ENCODE measurements at places on chromosomes 11 and 22.

GRCh38 chr11:47010179-47010578, 73.6 kb downstream of the CSTPP1 start:
- DNase-seq, result no peak

GRCh38 chr11:86818462-86819192, 18.3 kb downstream of the PRSS23 start:
- DNase-seq, result no peak

- no peak for DNase-seq
These were observed 555.9 kb downstream of the INSC start for GRCh38 chr11:15670520-15671070.

GRCh38 chr11:14725150-14725549, 81.5 kb downstream of the PDE3B start:
- DNase-seq, result no peak

DNA sequence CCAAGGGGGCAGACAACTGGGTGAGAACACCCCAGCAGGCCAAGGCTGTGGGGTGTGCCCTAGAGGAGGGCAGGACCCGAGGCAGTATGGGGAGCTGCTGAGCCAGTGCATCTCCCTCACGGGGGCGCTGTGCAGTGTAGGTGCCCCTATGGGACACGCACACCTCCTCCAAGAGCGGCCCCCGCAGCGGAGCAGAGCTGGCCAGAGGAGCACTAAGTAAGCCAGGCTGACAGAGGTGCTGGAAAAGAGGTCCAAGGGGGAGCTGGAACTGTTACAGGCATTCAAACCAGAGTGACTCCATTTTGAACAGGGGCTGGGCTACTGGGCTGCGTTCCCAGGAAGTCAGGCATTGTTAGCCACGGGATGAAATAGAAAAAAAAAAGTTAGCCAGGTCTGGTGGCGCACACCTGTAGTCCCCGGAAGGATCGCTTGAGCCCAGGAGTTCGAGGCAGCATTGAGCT, 41.8 kb downstream of the TST start:
- peak; percentile 67 for DNase-seq

GRCh38 chr22:30763815-30764673, 69.4 kb downstream of the OSBP2 start:
- no peak for DNase-seq

GRCh38 chr22:37662039-37662438, 3.5 kb downstream of the PDXP start:
- no peak for DNase-seq

DNA sequence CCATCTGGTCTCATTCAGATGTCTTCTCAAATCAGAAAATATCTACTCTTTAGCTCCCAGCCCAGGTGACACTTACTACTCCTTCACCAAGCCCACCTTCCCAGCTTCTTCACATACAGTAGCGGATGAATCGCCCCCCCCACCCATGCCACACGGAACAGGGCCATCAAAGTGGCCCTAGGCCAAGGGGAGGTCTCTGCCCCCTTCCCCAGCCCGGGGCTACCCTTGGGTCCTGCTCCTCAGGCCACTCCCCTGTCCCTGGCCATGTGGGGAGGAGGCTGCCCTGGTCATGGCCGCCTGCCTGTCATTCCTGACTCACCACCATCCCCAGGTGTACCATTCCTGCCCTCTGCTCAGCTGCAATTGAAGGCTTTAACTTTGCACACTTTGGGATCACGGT, 142.8 kb downstream of the NECTIN1 start:
- no peak for DNase-seq

GRCh38 chr22:20788627-20789344, 14.9 kb downstream of the SERPIND1 start:
- DNase-seq, result no peak

DNA sequence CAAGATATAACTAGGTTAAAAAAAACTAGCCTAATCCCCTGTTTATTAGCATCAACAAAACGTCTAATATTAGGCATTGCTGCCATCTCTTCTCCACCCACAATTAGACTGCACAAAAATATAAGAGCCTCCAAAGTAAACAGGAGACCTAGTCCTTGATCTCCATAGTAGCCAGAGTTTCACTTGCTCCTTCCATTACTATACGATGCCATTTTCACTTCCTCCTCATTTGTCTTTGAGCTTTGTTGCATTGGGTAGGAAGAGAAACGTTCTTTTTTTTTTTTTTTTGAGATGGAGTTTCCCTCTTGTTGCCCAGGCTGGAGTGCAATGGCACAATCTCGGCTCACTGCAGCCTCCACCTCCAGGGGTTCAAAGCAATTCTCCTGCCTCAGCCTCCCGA, 42.3 kb upstream of the RDX start:
- DNase-seq, result no peak

- DNase-seq, result no peak
These were observed 121.5 kb upstream of the TEAD1 start for GRCh38 chr11:12552692-12553091.

DNA sequence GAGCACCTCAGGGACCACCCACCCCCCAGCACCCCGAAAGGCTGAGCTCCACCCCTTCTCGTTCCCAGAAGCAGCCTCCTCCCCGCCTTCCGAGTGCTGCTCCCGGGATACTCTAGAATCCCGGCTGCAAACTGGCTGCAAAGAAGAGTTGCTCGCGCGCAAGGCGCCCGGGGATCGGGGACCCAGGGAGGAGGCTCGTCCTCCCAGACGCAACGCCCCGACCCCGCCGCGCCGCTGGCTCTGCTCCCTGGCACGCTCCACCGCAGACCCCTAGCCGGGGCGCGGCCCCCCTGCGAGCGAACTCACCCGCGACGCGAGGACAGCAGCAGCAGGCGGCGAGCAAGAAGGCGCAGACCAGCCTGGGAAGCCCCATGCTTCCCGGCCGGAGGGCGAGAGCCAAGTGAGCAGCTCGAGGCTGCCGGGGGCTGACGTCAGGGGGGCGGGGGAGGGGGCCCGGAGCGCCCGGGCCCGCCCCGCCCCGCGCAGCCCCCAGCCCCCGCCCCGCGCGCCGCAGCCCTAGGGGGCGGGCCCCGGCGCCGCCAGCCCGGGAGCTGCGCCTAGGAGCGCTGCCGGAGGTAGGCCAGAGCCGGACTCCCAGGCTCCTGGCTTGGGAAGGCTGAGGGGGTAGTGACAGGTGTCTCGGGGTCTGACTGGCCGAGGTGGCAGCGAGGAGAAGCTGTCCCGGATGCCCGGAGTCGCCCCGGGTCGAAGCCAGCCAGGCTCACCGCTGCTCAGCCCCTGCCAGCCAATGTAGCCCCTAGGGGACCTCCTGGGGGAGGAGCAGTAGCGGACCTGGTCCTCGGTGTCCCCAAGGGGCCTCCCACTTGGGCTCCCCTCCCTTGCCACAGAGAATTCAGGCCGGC, at the start of gene MCAM:
Gene MCAM, minus strand, starts transcription at position 402 of the 863 bp plus-strand sequence. Its CDS starts 29 bp downstream, at position 373.
- DNase-seq, result no peak

- DNase-seq, result no peak
These were observed 20.3 kb upstream of the WNT11 start for GRCh38 chr11:76226626-76227025.

DNA sequence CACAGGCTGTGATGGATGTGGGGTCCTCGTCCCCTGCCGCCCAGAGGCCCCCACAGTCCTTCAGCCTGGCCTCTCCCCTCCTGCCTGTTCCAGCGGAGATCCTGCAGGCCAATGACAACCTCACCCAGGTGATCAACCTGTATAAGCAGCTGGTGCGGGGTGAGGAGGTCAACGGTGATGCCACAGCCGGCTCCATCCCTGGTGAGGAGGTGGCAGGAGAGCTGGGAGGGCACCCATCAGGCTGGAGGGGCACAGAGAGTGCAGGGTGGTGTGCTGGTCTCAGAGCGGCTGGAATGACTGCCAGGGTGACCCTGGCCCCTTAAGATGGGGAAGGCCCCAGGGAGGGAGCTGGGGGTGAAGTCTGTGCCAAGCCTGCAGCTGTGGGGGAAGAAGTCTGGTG, 14.6 kb upstream of the SH3BP1 start:
- DNase-seq, result no peak

DNA sequence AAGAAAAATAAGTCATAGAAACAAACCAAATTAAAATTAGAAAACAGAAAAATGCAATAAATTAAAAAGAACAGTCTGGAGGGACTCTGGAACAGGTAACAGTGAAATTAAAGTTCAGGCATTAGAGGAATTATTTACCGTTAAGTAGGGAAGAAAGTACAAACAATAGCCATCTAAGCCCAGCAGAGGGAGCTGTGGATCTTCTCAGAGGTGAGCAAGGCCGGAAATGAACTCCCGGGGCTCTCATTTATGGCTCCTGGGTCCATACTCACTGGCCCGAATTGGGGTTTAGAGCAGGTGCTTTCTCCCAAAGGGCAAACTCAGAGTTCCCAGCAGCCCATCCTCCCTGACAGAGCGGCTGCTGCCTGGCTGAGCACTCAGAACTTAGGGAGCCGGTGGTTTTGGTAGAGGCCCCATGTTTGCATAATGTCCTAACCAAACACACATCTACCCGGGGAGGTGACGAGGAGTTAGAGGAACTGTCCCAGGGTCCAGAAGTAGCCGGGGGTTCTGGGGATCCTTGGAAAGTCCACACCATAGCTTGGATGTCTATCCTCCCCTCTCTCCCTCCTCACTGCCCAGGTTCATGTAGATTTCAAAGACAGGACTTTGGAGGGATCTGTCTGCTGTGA, 87.8 kb upstream of the VPREB1 start:
- DNase-seq, result peak; percentile 24

- no peak for DNase-seq
These were observed 378.7 kb downstream of the NTM start for GRCh38 chr11:131749101-131749500.
